Neural crest cell (in vitro differentiated cells): ENCODE measurements at places on chromosomes 11 and 22. TPM values are rescaled to one million over a fixed set of nuclear protein-coding genes. Genes with fewer than 3 reads are reported as not detected.

DNA sequence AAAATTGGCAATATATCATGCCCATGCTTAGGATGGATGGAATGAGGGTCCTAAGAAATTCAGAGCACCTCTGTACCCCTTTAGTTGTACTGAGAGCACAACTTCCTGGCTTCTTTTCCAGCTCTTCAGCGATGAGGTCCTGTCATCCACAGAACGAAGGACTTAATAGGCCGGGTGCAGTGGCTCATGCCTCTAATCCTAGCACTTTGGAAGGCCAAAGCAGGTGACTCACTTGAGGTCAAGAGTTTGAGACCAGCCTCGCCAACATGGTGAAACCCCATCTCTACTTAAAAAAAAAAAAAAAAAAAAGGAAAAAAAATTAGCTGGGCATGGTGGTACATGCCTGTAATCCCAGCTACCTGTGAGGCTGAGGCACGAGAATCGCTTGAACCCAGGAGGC, 125.3 kb upstream of the BMAL1 start:
- H3K4me3 ChIP-seq, result no peak overlapping the region
- no peaks in the 10 kb centered on the region for H3K27me3 ChIP-seq
- no peak overlapping the region for H3K27ac ChIP-seq
- H3K36me3 ChIP-seq, result no peaks in the 10 kb centered on the region

DNA sequence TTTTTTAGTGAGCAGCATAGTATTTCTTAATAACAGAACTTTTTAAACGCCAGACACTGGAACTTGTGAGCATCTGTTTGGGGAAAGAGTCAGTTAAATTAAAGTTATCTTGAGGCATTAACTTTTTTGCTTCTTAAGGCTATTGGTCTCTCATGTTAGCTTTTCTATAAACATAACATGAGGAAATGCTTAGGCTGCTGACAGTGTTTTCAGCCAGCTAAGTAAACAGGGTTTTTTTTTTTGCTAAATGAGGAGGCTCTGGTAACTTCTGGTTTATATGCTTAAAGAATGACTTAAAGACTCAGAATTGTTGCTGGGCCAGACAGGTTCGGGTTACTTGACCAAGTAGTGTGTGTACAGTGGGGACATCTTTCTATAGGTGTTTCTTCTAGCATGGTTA, 95.8 kb upstream of the ALKBH3 start:
- no peak overlapping the region for H3K27ac ChIP-seq
- H3K36me3 ChIP-seq, result peaks cover 43% of the 10 kb centered on the region
- no peak overlapping the region for H3K4me3 ChIP-seq
- H3K27me3 ChIP-seq, result no peaks in the 10 kb centered on the region
- H3K4me1 ChIP-seq, result peaks cover 25% of the 10 kb centered on the region
- no peak for DNase-seq

- H3K4me1 ChIP-seq, result peaks cover 11% of the 10 kb centered on the region
- no peak overlapping the region for H3K27ac ChIP-seq
- H3K36me3 ChIP-seq, result no peaks in the 10 kb centered on the region
- DNase-seq, result no peak
These were observed 21.3 kb downstream of the IFITM10 start for GRCh38 chr11:1728931-1729691.

DNA sequence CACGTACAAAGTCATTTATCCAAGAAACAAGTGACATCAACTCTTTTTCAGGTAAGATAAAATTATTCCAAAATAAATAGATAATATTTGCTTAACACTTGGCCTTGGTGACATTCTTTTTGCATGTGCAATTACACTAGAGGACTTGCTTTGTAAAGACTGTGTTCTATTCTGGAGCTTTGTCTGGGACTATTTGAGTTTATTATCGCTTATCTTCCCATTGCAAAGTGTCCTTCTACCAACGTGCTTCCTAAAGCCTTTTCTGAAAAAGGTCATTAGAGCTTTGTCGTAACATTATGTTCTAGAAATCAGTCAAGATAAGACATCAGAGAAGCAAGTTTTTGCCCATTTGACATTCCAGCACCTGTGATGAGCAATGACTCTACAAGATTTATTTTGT, 78.3 kb upstream of the MYO18B start:
- H3K4me3 ChIP-seq, result no peak overlapping the region
- no peaks in the 10 kb centered on the region for H3K36me3 ChIP-seq
- H3K27ac ChIP-seq, result no peak overlapping the region
- no peaks in the 10 kb centered on the region for H3K4me1 ChIP-seq

DNA sequence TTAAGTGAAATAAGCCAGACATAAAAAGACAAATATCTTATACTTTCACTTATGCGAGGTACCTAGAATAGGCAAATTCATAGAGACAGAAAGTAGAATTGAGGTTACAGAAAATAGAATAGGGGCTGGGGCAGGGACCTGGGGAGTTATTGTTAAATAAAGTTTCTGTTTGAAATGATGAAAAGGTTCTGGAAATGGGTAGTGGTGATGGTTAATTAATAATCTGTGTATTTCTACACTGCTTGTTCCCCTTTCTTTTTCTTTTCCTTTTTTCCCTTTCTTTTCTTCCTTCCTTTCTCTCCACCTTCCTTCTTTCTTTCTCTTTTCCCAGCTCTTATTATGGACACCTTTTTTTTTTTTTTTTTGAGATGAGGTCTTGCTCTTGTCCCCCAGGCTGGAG, 2.8 kb downstream of the NAALADL1 start:
- no peak overlapping the region for H3K4me3 ChIP-seq
- no peaks in the 10 kb centered on the region for H3K36me3 ChIP-seq
- DNase-seq, result no peak
- no peaks in the 10 kb centered on the region for H3K4me1 ChIP-seq
- H3K27ac ChIP-seq, result no peak overlapping the region

- no peaks in the 10 kb centered on the region for H3K4me1 ChIP-seq
- no peaks in the 10 kb centered on the region for H3K27me3 ChIP-seq
- no peak overlapping the region for H3K4me3 ChIP-seq
- H3K27ac ChIP-seq, result no peak overlapping the region
These were observed 35.5 kb upstream of the RASSF10 start for GRCh38 chr11:12973528-12974181.

GRCh38 chr11:95451682-95452081, 220.7 kb upstream of the SESN3 start:
- DNase-seq, result no peak
- H3K27me3 ChIP-seq, result no peaks in the 10 kb centered on the region
- H3K4me3 ChIP-seq, result no peak overlapping the region
- no peak overlapping the region for H3K27ac ChIP-seq
- peaks cover 10% of the 10 kb centered on the region for H3K4me1 ChIP-seq

DNA sequence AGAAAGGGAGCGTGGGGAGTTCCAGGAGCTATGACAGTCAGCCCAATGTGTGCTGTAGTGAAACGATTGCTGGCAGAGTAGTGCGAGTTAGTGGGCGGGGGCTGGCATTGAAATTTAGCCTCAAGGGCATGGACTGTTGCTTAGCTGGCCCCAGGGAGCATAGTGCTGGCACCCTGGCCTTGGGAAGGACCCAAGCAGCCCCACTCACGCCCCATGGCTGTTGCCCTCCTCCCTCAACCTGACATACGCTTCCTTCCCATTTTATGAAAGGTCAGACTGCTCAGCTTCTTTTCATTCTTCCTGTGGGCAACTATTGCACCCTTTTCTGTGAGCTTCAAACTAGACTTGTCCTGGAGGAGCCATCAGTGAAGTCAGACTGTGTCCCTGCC, 52.0 kb upstream of the SUSD2 start:
- H3K27me3 ChIP-seq, result no peaks in the 10 kb centered on the region
- H3K36me3 ChIP-seq, result no peaks in the 10 kb centered on the region
- DNase-seq, result no peak

GRCh38 chr11:96964661-96965060, 574.8 kb downstream of the JRKL start:
- no peak overlapping the region for H3K27ac ChIP-seq
- no peak for DNase-seq
- H3K36me3 ChIP-seq, result no peaks in the 10 kb centered on the region
- no peaks in the 10 kb centered on the region for H3K4me1 ChIP-seq
- H3K27me3 ChIP-seq, result no peaks in the 10 kb centered on the region
- no peak overlapping the region for H3K4me3 ChIP-seq

DNA sequence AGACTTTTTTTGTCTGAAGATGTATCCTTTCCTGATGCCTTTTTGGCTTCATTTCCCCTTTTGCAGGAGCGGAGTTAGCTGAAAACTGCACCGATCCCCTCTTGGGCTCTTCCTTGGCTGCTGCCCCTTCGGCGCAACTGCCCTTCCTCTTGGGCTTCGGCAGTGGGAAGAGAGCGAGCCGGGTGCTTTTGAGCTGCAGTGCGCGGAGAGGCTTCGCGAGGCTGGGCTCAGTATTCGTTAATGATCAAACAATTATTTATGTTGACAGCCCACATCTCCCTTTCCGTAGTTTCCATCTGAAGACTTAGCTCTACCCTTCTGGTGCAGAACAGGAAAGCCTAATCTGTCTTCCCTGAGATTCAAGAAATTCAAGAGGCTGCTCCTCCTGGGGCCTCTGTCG, 170.8 kb downstream of the CSNK2A3 start:
- peaks cover 19% of the 10 kb centered on the region for H3K4me1 ChIP-seq
- no peak overlapping the region for H3K4me3 ChIP-seq
- no peak overlapping the region for H3K27ac ChIP-seq
- DNase-seq, result no peak

DNA sequence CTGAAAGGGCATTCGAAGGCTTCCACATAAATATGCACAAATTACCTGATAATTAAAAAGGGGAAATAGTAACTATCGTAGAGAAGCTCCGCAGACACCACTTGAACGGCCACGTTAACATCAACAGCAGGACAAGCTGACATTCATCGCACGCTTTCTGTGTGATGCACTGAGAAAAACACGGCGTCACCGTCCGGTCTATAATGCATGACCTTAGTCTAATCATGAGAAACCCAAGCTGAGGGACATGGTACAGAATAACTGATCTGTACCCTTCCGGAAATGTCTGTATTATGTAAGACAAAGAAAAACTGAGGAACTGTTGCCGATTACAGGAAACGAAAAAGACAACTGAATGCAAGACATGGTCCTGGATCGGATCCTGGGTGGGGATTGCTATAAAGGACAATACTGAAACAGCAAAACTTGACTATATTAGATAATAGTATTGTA, 678 bp upstream of the RANGAP1 start:
- peak overlapping the region; percentile 73 for H3K27ac ChIP-seq
- peaks cover 33% of the 10 kb centered on the region for H3K4me1 ChIP-seq
- H3K27me3 ChIP-seq, result no peaks in the 10 kb centered on the region
- peak overlapping the region; percentile 98 for H3K4me3 ChIP-seq
- no peak for DNase-seq

- no peaks in the 10 kb centered on the region for H3K27me3 ChIP-seq
- no peak overlapping the region for H3K4me3 ChIP-seq
- H3K36me3 ChIP-seq, result no peaks in the 10 kb centered on the region
- DNase-seq, result no peak
- H3K27ac ChIP-seq, result no peak overlapping the region
- H3K4me1 ChIP-seq, result peaks cover 4% of the 10 kb centered on the region
These were observed 240.3 kb downstream of the BRD1 start for GRCh38 chr22:49587421-49587820.

DNA sequence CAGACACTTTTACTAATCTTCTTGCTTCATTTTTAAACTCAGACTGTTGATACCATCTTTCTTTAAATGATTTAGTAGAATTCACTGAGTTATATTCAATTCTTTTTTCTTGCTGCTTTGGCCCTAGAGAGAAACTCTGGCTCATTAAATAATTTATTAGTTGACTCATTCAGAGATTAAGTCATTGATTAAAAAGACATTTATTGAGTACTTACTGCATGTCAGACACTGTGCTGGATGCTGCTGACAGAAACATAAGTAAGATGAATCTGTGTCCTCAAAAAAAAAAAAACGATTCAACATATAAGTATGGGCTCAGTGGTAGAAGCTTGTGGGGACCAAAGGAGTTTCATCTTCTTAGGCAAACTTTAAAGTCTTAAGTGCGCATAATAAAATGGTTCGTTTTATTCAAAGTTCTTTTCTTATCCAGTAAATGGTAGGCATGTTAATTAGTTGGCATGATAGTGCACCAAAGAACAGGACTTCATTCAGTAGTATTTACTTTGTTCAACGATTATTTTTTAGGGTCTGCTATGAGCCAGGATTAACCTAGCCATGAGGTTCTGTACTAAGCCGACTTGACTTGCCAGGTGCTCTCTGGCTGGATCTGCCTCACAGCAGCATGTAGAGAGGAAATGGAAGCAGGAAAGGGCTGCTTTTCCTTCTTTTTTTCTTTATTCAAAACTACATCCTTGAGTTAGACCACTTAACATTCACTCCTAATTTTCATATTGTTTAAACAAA, 281.0 kb upstream of the CTSC start:
- H3K27ac ChIP-seq, result no peak overlapping the region
- H3K4me3 ChIP-seq, result no peak overlapping the region

DNA sequence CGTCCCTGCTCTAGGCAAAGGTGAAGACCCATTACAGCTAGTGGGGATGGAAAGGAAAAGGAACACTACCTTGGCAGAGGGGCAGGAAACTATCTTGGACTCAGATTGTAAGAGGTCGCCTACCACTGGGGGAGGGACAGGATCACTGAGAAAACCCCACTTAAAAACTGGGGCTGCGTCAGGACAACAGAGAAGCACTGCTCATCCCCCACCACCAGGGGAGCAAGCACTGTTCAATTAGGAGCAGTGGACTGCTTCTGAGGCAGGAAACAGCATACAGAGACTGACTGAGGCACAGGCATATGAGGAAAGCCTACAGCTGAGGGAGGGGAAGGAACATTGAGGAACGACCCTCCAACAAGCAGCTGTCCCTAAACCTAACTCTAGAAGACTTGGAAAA, 20.8 kb upstream of the DLAT start:
- peaks cover 46% of the 10 kb centered on the region for H3K36me3 ChIP-seq
- no peak overlapping the region for H3K27ac ChIP-seq
- no peaks in the 10 kb centered on the region for H3K4me1 ChIP-seq
- DNase-seq, result no peak
- H3K4me3 ChIP-seq, result no peak overlapping the region

DNA sequence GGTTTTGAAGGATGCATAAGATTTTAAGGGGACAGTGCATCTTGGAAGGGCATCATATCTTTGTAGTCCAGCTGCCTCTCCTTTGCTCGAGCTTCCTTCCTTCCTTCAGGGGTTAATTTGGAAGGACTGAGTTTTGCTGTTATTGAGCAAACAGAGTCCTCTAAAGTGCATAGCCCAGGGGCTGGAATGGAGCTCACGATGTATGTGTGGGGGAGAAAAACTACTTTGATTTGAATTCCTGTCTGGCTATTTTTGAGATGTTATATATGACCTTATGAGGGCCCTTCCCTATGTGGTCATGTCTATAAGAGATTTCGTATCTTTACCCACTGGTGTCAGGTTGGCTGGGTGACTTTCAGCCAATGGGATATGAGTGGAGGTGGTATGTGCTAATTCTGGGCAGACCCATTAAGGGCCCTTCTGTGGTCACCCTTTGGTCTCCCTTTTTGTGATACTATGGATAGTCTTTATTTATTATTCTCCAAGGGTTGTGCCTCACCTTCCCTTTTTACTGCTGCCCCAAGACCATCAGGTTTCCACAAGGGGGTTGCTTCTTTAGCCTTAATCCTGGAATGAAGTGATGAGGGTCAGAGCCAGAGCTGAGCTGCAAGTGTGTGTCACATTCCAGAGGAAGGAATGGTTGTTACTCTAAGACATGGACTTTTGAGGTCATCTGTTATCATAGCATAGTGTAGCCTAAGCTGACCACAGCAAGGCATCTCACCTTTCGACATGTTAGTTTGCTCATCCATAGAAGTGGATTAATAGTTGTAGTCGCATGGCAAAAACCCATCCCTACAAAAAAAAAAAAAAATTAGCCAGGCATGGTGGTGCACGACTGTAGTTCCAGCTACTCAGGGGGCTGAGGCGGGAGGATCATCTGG, 54.6 kb downstream of the LRRC74B start:
- H3K27ac ChIP-seq, result no peak overlapping the region
- H3K27me3 ChIP-seq, result peaks cover 11% of the 10 kb centered on the region
- H3K4me3 ChIP-seq, result no peak overlapping the region
- no peak for DNase-seq
- H3K4me1 ChIP-seq, result peaks cover 8% of the 10 kb centered on the region

Gene RIBC2
- total RNA-seq, result 7.6 and 8.7 TPM in 2 replicates

Gene NARS2
- 28.2 and 30.8 TPM in 2 replicates for total RNA-seq

Gene SHISAL1
- total RNA-seq, result 4.2 and 4.3 TPM in 2 replicates

Gene NUP160
- 92.9 and 97.7 TPM in 2 replicates for total RNA-seq

Gene LINC01488
- 0.11 TPM in 1 of 2 replicates, not detected in the other for total RNA-seq

Gene KRTAP5-8
- total RNA-seq, result 0.25 TPM in 1 of 2 replicates, not detected in the other

Gene MYO7A
- total RNA-seq, result 2.1 and 2.5 TPM in 2 replicates
